ENCODE measurements at places on chromosomes 3 and 15. TPM values are rescaled to one million over a fixed set of nuclear protein-coding genes. Genes with fewer than 3 reads are reported as not detected.

- no peaks in the 10 kb centered on the region for H3K36me3 ChIP-seq
- H3K4me1 ChIP-seq: no peaks in the 10 kb centered on the region
These were observed 317.8 kb upstream of the AGTR1 start for GRCh38 chr3:148379763-148380382.

Gene CGNL1
- 38.3 TPM for total RNA-seq

GRCh38 chr3:116322750-116323375, 122.4 kb downstream of the LSAMP start:
- no peaks in the 10 kb centered on the region for H3K27me3 ChIP-seq
- H3K4me3 ChIP-seq: no peak overlapping the region
- no peak overlapping the region for H3K27ac ChIP-seq
- no peaks in the 10 kb centered on the region for H3K4me1 ChIP-seq
- H3K36me3 ChIP-seq: no peaks in the 10 kb centered on the region

- peak; percentile 78 for DNase-seq
- no peaks in the 10 kb centered on the region for H3K36me3 ChIP-seq
- peaks cover 35% of the 10 kb centered on the region for H3K4me1 ChIP-seq
- no peak overlapping the region for H3K4me3 ChIP-seq
These were observed 11.7 kb downstream of the PXYLP1 start for GRCh38 chr3:141243271-141243707.

Measured in vagina (tissue), 2 donors.